ENCODE measurements at places on chromosomes 1 and 21.

DNA sequence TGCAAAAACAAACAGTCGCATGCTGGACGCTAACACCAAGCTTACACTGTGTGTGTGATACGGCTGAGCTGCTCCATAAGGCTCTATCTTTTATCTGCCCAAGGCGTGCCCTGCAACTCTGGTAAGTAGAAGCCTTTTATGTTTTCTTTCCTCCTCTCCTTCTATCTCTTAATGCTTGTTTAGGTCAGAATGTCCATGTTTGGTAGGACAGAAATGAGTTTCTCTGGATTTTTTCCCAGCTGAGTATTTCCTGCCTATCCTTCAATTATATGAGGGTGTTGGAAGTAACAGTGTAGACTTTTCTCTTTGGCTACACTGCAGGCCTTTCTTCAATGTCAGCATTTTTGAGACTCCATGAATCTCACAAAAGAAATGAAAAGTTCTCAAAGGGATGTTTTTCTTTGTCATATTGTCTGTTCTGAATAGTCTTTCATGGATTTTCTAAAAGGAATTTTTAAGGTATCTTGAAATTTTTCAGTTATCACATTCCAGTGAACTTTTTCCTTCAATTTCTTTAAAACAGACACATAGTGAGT, 124.2 kb downstream of the MACF1 start:
- no peak for DNase-seq

GRCh38 chr1:204466416-204467405, 27.9 kb downstream of the PIK3C2B start:
- no peak for DNase-seq

GRCh38 chr1:171258943-171259342, 10.6 kb downstream of the FMO1 start:
- no peak for DNase-seq

DNA sequence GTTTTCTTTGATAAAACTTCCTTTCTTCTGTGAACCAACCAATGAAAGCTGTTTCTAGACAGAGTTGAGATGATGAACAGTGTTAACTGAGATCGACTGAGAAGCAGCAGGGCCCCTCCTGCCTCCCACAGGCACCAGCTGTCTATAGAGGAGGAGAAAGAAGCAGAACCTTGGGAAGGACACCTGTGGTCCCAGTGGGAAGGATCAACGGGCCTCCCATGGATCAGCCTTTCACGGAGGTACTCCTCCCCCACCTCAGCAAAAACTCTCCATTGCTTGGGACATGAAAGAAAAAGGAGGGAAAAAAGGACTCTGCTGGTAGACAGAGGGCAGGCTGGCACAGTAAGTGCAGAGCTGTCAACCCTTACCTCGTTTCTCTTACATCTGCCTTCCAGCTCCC, 40.5 kb downstream of the PLPPR5 start:
- DNase-seq: no peak

DNA sequence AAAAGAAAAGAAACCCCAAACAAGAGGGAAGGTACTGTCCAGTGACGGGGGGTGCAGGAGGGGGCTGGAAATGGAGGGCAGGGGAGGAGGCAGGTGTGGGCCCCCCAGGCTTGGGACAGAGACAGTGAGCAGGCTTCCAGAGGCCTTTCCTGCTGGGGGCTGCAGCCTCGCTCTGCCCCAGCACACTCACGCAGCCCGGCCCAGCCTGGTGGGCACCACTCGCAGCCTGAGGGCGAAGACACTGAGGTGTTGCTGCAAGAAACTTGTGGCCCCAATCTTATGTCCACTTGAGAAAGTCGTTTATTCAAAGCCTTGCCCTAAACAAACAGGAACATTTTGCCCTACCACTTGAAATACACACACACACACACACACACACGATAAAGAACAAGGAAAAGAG, 274.4 kb downstream of the PCP4 start:
- no peak for DNase-seq

- no peak for DNase-seq
These were observed 2.1 kb downstream of the CR1L start for GRCh38 chr1:207646944-207647579.

DNA sequence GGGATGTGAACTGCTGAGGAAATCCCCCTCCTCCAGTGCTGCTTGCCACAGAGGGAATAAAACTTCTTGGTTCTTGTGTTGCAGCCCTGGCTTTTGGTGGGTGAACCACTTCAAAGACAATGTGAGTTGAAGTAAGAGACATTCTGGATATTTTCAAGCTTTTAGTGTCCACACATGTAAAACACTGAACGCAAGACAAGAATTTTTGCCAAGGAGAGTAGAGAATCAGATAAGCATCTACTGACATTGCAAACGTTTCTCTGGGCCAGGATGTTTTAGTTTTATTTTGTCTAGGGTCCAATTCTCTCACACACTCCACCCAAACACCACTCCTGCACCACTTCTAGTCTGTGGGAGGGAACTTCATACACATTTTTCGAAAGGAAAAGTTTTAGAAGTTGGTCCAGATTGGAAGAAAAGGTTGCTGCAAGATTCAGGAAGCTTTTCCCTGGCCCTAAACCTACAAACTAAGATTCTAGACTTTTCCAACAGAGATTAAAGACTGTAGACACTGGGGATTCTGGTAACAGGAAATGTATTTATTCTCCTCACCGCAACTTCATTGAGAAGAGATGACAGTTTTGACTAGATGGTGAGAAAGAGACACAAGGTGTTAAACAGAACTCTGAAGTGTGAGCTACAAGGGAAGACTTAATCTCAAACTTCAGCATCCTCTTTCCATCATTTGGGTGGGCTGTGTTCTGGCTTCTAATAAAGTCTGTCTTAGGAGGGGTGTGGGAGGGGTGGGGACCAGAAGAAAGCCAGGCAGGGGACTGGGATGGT, 16.1 kb downstream of the FASLG start:
- no peak for DNase-seq

DNA sequence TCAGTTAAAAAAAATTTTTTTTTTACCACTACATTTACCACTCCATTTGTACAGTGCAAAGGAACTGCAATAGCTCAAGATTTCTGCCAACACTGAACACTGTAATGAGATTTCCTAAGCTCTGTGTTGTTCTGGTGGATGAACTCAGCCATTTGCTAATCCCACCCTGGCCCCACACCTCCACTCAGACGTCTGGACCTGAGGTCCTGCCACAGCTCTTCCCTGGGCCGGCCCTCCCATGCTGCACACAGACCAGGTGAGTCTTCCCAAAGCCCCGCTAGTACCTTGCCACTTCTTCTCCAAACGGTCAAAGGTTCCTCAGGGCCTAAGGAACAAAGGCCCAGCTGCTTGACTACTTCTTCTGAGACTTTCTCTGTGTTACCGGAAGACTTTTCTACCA, 56.4 kb downstream of the SLC45A1 start:
- no peak for DNase-seq

DNA sequence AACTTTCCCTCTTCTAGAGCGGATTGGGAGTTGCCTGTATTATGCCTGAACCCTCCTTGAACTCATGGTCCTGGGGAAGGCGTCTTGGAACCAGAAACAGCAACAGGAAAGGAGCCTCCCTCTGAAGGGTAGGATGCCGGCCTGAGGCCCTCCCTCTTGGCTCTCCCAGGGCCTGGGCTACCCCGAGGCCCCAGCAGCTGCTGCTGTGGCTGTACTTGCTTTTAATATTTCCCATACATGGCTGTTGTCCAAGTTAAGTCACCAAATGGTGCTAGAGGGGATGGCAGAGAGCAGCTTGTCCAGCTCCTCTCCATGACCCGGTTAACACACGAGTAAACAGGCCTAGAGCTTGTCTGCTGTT, 10.5 kb downstream of the CHRNB2 start:
- no peak for DNase-seq

GRCh38 chr1:152461544-152461943, 47.5 kb upstream of the CRNN start:
- DNase-seq: peak; percentile 5

GRCh38 chr1:208336137-208336518, 91.9 kb upstream of the PLXNA2 start:
- no peak for DNase-seq

GRCh38 chr1:31639543-31639942, 5.1 kb downstream of the PEF1 start:
- DNase-seq: no peak

GRCh38 chr1:213982672-213983492, 4.9 kb upstream of the PROX1 start:
- peak; percentile 34 for DNase-seq

GRCh38 chr1:175866776-175867175, 123.4 kb upstream of the TNR start:
- no peak for DNase-seq

DNA sequence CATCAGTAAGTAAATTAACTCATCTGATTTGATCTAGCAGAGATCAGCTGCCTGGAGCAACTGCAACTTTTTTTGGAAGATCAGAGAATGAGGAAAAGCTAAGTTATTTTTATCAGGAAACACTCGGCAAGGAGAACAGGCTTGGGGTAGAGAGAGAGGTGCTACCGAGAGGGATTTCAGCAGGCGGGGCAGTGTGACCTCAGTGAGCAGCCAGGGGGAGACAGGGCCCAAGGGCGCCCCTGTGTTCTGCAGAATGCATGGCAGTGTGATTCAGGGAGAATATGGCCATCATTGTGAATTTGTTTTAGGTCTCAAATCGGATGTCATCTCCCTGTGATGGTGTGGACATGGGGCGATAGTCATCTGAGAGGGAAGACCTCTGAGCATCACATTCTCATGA, 484.1 kb upstream of the VAMP3 start:
- DNase-seq: no peak

DNA sequence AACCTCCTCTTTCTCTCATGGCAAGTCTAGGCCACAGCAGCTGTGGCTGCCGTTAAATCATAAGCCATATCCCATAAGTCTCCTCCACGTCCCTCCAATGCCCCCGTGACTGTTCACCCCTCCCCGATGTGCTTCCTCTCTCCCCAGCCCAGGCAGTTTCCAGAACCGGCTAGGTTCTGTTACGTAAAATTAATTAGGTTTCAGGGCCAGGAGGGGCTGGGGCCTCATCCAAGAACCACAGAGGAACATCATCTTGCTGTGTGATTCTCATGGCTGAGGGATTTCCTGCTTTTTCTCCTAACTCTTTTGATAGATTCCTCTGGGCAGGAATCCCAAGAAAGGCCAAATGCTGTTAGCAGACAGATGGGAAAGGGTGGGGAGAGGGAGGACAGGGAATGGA, 141.8 kb upstream of the AJAP1 start:
- no peak for DNase-seq

- DNase-seq: no peak
These were observed 21.5 kb downstream of the IER5 start for GRCh38 chr1:181110013-181110412.

- no peak for DNase-seq
These were observed 98.1 kb downstream of the PRDM2 start for GRCh38 chr1:13798120-13798519.

- peak; percentile 7 for DNase-seq
These were observed 195.8 kb downstream of the TPR start for GRCh38 chr1:186179231-186179630.

GRCh38 chr1:23810818-23811540, 10.4 kb upstream of the GALE start:
- DNase-seq: no peak

DNA sequence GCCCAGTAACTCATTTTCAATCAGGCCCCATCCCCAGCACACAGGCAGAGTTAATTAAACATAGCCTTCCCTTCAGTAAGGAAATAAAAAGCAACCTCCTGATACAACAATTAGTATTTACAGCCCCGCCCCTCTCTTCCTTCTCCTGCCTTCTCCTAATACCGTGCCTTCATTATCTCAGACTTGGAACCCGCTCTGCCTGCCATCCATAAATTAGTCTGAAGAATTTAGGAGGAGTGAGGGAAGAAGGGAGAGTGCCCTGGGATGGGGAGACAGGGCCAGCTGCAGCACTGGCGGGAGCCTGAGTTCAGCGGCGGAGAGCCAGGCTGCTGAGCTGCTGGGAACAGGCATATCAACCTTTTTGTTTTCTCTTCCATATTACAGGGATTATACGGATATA, 172.8 kb downstream of the ACTL8 start:
- no peak for DNase-seq

DNA sequence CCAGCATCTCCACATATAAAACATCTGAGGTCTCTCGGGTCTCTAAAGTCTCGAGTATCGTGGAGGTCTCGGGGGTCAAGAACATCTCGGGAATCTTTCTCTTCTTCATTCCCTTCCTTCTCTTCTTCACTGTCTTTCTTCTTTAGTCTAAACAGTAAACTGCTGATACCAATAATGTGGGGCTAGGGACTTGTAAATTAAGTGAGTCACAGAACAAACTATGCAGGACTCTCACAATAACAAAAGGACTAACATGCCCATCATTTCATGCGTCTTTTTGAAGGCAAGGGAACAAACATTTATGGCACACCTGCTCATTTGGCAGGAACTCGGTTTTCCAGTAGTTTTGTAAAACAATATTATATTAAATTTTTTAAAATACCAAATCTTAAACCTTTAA, 32.4 kb downstream of the PRPF38A start:
- DNase-seq: no peak

GRCh38 chr1:243397613-243398321, 141.9 kb downstream of the SDCCAG8 start:
- no peak for DNase-seq

DNA sequence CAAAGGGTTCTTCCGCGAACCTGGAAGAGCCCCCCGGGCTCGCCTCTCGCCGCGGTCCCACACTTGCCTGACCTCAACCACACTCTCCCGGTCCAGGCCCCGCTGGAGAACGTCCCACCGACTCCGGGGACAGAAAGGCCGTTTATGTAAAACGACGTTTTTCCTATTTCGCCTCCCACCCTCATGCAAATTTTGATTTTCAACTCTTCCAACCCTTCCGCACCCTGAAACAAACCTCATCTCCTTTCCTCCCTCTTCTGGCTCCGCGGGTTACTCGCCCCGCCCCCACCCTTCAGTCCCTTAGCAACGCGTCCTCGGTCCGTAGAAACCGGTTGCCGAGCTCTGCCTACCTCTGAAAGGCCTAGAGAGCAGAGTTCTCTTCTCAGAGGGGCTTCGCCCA, at the start of gene C1orf141:
TSS of gene C1orf141 (minus strand) at position 276 of the 400 bp plus-strand sequence. CDS start 7,730 bp downstream, outside the sequence.
- no peak for DNase-seq

All from NCI-H1105 (cell line).